Sciatic nerve (tissue), 2 donors: ENCODE measurements at places on chromosomes 4 and X.

DNA sequence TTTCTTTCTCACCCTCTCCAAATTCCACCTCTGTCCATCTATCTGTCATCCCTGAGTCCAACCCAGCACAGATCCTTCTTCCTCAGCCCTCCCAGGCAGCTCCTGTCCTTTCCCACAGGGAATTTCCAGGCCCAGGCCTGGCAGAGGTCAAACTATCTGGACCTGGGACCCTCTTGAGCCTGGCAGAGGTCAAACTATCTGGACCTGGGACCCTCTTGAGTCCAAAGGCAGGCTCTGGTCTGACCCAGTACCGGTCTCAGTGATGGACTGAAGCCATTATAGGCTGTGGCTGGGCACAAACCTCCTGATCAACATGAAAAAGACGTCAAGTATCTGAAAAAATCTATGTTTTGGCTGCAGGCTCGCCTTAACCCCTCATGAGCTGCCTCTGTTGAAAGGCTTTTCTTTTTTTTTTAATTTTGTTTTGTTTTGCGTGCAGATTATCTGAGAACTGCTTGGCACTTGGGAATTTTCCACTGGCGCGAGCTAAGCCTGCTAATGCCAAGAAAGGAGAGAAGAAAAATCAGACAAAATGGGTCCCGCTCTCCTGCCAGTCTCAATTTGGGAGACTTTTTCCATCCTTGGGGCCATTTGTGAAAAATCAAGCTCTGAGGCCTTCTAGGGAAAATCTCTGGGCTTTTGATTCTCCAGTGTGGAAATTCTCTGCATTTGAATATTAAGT, 31.2 kb downstream of the MSX1 start:
- no peak for DNase-seq

- DNase-seq, result no peak
Observed at GRCh38 chr4:20264688-20265087, 13.0 kb downstream of the SLIT2 start.

DNA sequence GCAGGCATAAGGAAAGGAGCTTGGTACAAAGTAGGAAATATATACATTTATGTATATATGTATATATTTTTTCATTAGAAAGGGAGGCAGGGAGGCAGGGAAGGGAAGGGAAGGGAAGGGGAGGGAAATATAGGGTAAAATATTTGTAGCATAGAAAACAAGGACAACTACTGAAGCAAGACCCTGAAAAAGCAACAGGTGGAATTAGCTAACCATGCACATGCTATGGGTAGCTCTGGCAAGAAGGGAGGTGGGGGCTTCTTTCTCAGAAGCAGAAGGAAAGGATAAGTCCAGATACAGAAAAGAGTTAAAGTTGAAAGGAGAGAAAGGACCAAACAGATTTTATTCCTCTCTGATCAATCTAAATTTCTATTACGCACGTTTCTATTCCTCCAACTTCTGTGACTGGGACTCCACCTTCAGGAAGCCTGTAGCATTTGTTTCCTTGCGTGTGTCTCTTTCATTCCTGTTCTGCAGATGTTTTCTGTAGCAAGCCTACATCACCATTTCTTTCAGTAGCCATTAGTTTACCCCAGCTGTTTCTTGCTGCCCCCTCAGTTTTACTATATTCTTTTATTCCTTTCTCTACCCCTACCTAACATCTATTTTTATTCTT, 82.9 kb downstream of the OR13H1 start:
- no peak for DNase-seq

- DNase-seq, result no peak
Observed at GRCh38 chr4:3639613-3640586, 107.7 kb upstream of the LRPAP1 start.

GRCh38 chrX:116872931-116873330, 410.2 kb upstream of the CT83 start:
- no peak for DNase-seq
